ENCODE measurements at places on chromosomes 5 and 9. TPM values are rescaled to one million over a fixed set of nuclear protein-coding genes. Genes with fewer than 3 reads are reported as not detected.

Gene NCS1
- 92.8 TPM for total RNA-seq

Gene F12
- 6.0 TPM for total RNA-seq

Gene SMIM23
- not detected for total RNA-seq

Gene SELENOP
- 7.2 TPM for total RNA-seq

Gene SLCO4C1
- 0.05 TPM for total RNA-seq

Gene NR2F1-AS1
- 0.11 TPM for total RNA-seq

Gene ESM1
- not detected for total RNA-seq

Gene GHR
- 60.6 TPM for total RNA-seq

Gene PAPPA
- total RNA-seq = 0.05 TPM

Gene NR2F1
- 0.48 TPM for total RNA-seq

Gene LIFR
- total RNA-seq = 7.1 TPM

Gene IGFBPL1
- total RNA-seq = 7.9 TPM

Gene TXNDC8
- not detected for total RNA-seq

Gene LCN15
- total RNA-seq = 0.05 TPM
